ENCODE measurements at places on chromosomes 3 and 15.

GRCh38 chr3:143902210-143902609 is 53.9 kb upstream of the SLC9A9 start:
- no peak for DNase-seq

DNA sequence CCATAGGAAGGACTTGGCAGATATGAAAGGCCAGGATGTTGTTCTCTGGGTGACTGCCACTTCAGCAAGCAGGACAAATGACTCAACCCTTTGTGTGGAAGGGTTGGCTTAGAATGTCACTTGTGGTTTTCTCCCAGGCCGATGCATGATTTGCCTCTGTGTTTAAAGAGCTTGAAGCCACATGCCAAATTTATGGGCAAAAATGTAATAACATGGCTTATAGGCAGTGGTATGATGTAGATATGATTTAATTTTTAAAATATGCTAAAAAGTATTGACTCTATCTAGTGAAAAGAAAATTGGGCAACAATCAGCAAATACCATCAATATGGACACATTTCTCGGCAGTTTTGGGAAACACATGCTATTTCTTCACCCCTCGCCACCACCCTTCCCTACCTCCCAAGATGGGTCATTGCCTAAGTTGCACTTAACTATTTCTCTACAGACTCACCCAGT is 114.6 kb downstream of the CYP19A1 start:
- DNase-seq = no peak

DNA sequence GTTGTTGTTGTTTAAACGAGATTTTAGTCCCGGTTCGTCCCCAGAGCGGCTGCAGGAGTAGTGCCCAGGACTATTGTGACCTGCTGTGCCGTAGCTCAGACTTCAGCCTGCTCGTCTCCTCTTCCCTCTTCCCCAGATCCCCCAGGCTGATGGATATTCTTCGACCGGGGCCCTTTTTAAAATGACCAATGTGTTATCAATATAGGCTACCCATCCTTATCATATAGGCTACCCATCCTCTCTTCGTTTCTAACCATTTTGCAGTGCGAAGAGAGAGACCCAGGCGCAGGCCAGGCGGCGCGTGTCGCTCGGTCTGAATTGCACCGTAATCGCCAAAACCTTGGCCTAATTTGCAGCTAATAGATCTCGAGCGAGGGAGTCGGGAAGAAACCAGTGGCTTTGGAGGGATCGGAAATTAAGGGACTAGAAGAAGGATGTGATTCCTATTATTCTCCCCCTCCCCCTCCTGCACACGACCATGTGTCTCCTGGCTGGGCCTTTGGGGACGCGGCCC is 23.0 kb downstream of the NR2F2 start:
- no peak for DNase-seq

- DNase-seq = peak; percentile 100
These were observed 14.9 kb downstream of the LIPH start for GRCh38 chr3:185537369-185537970.

DNA sequence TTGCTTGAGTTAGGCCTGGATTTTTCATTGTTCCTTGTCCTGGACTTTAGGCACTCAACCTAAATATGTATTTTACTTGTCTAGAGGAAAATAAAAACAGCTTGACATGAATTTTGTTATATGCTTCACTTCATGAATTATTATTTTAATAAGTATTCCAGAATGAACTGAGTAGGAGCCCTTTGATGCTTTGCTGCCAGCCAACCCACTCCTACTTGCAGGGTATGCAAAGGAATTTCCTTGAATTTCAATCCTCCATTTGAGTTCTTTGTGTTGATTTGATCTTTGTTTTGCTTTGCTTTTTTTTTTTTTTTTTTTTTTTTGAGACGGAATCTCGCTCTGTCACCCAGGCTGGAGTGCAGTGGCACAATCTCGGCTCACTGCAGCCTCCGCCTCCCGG is 11.6 kb downstream of the ARL6IP5 start:
- DNase-seq = no peak

GRCh38 chr3:23756206-23756840 is 49.4 kb upstream of the UBE2E1 start:
- no peak for DNase-seq

Measured in SIG-M5 (cell line).